ENCODE measurements at places on chromosomes 2 and 18. TPM values are rescaled to one million over a fixed set of nuclear protein-coding genes. Genes with fewer than 3 reads are reported as not detected.

CSRNP3 gene
- total RNA-seq, result 0.76 TPM

FBXO48 gene
- total RNA-seq, result 0.34 TPM

CCL20 gene
- total RNA-seq, result 0.95 TPM

IL37 gene
- total RNA-seq, result not detected

MITD1 gene
- 15.7 TPM for total RNA-seq

PMAIP1 gene
- total RNA-seq, result 10.5 TPM

MARCO gene
- total RNA-seq, result not detected

STK11IP gene
- 6.3 TPM for total RNA-seq

FN1 gene
- 543 TPM for total RNA-seq

CYRIA gene
- total RNA-seq, result 33.6 TPM

HSBP1L1 gene
- 4.3 TPM for total RNA-seq

TNS1 gene
- total RNA-seq, result 33.3 TPM

C1QL2 gene
- total RNA-seq, result not detected

DYTN gene
- total RNA-seq, result not detected

DLGAP1 gene
- total RNA-seq, result 0.09 TPM

FBLN7 gene
- 0.87 TPM for total RNA-seq

FASTKD2 gene
- total RNA-seq, result 24.1 TPM

MARCHF4 gene
- total RNA-seq, result under 0.01 TPM

PRSS56 gene
- not detected for total RNA-seq

DPYSL5 gene
- total RNA-seq, result not detected

REG1B gene
- not detected for total RNA-seq

TMEM200C gene
- total RNA-seq, result not detected

ENOSF1 gene
- total RNA-seq, result 28.2 TPM

MFF gene
- total RNA-seq, result 39.9 TPM

NETO1 gene
- not detected for total RNA-seq

ALLC gene
- not detected for total RNA-seq

GPAT2 gene
- total RNA-seq, result 0.60 TPM

C2orf92 gene
- 2.3 TPM for total RNA-seq

ZNF532 gene
- 44.4 TPM for total RNA-seq

SERPINB13 gene
- not detected for total RNA-seq

LRATD1 gene
- 3.4 TPM for total RNA-seq

CABYR gene
- total RNA-seq, result 1.0 TPM

KIAA2012 gene
- total RNA-seq, result not detected
